ENCODE measurements at places on chromosomes 16 and 17.

GRCh38 chr17:18959071-18959844 is 7.3 kb downstream of the SLC5A10 start:
- DNase-seq = no peak

DNA sequence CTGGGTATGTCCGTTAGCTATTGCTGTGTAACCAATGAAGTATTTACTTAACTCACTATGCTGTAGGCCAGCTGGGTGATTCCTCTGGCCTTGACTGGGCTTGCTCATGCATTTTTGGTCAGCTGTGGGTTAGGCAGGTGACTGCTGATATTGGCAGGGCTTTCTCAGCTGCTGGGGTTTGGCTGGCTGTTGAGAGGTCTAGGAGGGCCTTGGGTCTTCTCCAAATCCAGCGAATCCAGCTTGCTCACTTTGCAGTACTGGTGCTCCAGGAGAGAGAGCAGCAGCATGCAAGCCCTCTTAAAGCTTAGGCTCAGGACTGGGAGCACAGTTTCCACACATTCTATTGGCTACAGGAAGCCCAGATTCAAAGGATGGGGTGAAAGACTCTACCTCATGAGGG is 270.1 kb downstream of the PHKB start:
- no peak for DNase-seq

- no peak for DNase-seq
Observed at GRCh38 chr16:70390774-70391173, 44.1 kb downstream of the DDX19A start.

DNA sequence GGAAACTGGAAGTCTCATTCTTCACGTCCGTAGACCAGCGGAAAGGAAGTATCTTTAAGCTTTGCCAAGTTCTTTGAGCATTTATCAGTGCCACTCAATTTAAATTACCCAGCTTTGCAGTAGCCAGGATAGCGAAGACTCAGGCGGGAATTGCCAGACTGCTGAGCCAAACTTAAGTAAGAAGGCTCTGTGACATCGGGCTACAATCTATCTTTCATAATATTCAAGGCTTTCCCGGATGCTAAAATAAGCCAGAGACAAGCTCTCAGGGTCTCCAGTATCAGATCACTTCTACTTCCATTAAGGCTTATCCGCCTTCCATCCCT is 436 bp upstream of the BRIP1 start:
- DNase-seq = no peak

GRCh38 chr17:7208754-7209460 is 10.7 kb downstream of the DLG4 start:
- DNase-seq = no peak

DNA sequence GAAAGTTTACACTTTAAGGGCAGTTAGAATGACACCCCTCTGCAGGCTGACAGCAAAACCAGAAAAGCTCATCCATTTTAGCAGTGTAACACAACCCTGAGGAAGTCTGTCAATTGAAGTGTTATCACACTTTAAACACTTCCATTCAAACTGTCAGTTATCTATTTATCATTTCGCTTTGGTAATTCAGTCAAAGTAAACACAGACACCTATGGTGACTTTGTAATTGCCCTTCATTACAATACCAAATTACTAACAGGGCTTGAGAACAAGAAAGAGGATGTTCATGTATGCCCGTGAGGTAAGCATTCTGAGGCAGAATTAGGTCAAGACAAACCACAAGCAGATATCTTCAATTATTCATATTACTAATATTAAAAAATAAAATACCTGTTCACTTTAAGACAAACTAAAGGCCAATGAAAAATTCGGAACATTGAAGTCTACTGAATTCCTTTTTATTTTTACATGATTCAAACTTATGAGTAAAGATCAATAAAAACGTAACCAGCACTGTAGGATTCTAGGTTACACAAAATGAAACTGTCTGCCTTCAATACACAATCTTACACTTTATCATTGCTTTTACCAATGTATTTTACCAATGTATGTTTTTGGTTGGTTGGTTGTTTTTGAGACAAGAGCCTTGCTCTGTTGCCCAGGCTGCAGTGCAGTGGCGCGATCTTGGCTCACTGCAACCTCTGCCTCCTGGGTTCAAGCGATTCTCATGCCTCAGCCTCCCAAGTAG is 57.1 kb downstream of the BRIP1 start:
- DNase-seq = no peak

DNA sequence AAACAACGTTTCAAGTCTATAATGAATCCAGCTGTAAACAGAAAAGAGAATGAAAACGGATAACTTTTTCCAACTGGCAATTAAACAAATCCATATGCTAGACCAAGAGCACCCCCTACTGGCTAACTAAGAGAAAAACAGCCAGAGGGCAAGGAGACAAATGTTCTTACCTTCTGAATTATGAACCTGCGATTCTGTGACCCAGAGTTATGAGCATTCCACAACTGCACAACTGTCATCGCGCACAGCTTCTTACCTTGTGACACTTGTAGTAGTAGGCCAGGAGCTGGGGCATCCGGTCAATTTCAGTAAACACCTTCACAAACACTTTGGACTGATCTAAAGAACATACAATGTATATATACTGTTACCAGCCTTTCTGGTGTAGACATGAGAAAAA is 18.6 kb downstream of the COG7 start:
- peak; percentile 83 for DNase-seq

GRCh38 chr16:84967828-84968227 is 43.5 kb downstream of the ZDHHC7 start:
- no peak for DNase-seq

DNA sequence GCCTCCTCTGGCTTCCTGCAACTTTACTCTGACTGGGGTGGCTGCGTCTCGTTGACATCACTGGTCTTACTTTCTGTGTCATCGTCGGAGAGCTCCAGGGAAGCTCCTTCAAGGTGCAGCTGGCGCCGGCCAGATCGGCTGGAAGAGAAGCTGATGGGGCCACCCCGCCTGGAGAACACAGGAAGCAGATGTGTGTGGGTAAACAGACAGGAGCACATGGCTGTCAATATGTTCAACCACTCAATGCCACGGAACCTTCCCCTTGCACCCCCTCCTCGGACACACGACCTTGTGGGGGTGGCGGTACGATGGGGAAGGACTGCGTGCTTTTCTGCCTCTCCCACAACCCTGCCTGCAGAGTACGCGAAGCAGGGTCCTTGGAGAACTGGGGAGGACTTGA is 40.1 kb downstream of the NDEL1 start:
- no peak for DNase-seq

DNA sequence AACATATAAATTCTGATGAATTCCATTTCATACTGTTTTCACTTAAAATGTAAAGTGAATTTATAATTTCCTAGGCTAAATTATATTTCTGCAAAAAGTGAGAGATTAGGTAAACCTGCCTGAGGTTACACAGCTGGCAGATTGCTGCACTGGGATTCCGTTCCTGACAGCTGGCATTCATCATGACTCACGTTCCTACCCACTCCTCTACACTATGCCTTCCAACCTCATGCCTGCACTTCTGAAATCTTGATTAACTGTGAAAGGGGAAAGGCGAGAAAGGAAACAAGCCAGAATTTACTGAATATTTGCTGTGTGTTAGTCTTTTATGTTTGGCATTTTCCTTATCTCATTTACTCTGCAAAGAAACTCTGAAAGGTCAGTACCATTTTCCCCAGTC is 73.3 kb upstream of the MON1B start:
- no peak for DNase-seq

GRCh38 chr17:72529386-72529785 is 408.6 kb downstream of the SOX9 start:
- no peak for DNase-seq

All from NAMALWA (cell line).